SW 1271 (cell line): ENCODE measurements at places on chromosomes 4 and X.
A peak's percentile ranks its signal among the peaks of the same experiment; 100 is the strongest.

DNA sequence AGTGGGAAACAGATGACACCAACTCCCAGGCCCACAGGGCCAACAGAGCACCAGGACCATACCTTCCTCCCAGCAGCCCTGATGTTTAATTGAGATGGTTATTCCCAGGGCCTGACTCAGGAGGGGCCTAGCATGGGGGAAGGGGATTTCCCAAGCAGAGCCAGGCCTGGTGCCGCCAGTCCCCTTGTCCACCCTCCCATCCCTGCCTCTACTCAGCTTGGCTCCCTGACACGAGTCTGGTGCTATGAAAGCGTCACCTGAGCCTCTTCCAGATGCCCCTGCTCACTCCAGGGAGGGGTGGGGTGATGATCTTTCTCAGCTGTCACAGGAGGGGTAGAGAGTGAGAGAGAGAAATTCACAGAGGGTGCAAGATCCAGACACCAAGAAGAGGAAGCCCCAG is 72.7 kb downstream of the EFNB1 start:
- DNase-seq, result no peak

DNA sequence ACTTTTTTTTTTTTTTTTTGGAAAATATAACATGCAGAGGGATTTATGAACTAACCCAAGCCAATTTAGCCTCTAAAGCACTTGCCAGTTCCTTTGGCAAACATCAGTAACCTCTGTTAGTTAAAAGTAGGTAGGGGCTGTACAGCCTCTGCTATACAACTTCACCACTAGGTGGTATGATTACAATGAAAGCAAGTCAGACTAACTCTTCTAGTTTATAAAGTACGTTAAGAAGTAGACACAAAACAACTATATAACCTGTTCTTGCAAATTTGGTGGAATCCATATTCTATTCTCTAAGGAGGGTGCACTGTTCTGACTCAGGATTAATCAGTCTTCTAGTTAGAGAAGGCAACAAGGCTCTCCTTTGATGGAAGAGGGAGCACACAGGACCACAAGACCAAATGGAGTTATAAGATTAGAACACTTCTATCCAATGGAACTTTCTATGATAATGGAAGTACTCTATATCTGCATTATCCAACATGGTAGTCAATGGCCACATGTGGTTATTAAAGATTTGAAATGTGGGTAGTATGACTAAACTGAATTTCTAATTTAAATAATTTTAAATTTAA is 12.8 kb downstream of the AIMP1 start:
- peak; percentile 0 for DNase-seq

- no peak for DNase-seq
These were observed 76.1 kb upstream of the SH3RF1 start for GRCh38 chr4:169346840-169347239.

DNA sequence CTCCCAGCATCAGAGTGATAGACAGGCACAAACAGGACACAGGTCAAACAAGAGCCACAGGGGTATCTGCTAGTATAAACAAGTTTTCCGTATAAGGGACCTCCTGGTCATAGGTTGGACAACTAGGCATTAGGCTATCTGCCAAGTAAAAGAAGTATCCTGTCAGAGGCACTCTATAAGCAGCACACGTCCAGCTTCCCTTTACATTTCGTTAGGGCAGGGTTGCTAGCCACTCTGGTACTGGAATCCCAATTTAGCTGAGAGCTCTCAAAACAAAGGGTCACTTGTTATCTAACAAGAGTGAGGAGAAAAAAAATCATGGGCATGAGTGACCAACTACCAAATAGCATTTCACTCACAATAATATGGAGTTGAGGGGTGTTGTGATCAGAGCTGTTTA is 780.7 kb upstream of the DIAPH2 start:
- DNase-seq, result no peak

DNA sequence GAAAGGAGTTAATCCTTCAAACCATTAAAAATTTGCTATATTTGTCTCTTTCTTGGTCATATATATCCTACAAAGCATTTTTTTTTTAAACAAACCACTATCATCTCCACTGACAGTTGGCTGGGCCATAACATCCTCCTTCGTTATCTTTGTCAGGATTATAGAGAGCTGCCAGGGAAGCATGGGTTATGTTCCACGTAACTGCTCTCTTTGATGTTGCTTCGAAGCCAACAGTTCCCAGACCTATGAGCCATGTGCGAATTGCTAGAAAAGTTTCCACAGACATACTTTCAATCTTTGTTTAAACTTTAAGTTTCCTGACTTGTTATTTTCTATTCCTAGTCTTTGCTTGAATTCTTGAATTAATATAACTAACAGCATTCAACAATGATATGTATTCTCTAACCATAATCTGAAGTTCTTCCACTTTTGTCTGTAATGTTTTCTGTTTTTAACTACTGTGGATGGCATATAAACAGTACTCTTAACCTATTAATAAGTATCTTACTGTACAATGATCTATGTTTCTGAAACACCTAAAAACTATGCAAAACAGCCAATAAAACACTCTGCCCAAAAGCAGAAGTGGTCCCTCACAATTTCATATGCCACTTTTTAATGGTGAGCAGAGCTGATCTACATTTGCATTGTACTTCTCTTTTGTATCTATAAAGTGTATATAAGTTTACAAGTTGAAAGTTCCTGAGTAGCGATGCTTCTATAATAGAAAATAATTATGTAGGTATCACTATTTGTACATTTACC is 37.9 kb downstream of the EREG start:
- DNase-seq, result no peak

- no peak for DNase-seq
These were observed 8.0 kb upstream of the KCNE5 start for GRCh38 chrX:109632906-109633504.

GRCh38 chrX:95703696-95704095 is 980.9 kb upstream of the DIAPH2 start:
- no peak for DNase-seq

- peak; percentile 3 for DNase-seq
These were observed 34.0 kb upstream of the GNPDA2 start for GRCh38 chr4:44760142-44760898.
